Stimulated activated CD4-positive, alpha-beta T cell treated with anti-CD3 and anti-CD28 coated beads, TNF-alpha, amount 100 ng/mL, for 1 hour (primary cell): ENCODE measurements at places on chromosomes 5 and 9.

DNA sequence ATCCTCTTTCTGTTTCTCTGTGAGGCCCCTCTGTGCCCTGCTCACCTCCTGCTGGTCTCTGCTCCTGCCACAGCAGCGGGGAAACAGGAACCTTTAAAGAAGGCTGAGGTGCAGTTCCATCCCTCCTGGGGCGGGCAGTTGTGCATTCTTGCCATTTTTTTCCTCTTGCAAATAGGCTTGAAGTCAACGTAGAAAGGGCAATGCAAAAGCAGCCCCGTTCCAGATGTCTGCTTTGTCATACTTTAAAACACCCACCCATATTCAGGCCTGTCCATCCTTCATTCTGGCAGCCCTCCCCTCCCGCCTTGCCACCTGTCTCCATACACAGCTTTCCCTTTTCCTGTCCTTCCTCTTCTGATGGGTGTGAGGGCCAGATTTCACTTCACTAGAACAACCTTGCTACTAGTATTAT, 65.4 kb upstream of the KLF9 start:
- no peak for DNase-seq

GRCh38 chr9:82252116-82252515, 263.5 kb downstream of the SPATA31D1 start:
- DNase-seq = no peak

GRCh38 chr9:967436-967835, 9.0 kb upstream of the DMRT3 start:
- DNase-seq = no peak

- DNase-seq = no peak
Observed at GRCh38 chr9:117156144-117156688, 258.6 kb downstream of the ASTN2 start.

GRCh38 chr5:156427315-156427714, 100.4 kb downstream of the SGCD start:
- DNase-seq = no peak

DNA sequence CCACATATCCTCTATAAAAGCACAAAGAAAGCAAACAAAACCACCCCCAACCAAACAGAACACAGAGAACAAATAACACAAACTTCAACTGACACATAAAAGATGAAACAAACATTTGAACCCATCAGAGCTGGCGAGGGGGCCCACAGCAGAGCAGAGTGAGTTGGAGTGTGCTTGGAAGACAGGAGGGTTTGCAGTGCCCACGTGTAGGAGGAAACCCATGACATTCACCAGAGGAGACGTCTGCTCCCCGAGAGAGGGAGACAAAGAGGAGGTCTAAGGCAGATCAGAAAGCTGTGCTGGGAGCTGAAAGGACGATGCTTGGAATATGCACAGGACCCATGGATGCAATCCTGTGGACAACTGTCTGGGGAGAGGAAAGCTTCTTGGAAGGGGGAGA, 27.0 kb downstream of the MRPL36 start:
- DNase-seq = no peak

- DNase-seq = no peak
Observed at GRCh38 chr5:172423379-172424110, 30.8 kb downstream of the SH3PXD2B start.

- no peak for DNase-seq
Observed at GRCh38 chr5:112640546-112640945, 97.1 kb upstream of the APC start.

GRCh38 chr5:82905986-82906385, 171.2 kb downstream of the TMEM167A start:
- DNase-seq = no peak

DNA sequence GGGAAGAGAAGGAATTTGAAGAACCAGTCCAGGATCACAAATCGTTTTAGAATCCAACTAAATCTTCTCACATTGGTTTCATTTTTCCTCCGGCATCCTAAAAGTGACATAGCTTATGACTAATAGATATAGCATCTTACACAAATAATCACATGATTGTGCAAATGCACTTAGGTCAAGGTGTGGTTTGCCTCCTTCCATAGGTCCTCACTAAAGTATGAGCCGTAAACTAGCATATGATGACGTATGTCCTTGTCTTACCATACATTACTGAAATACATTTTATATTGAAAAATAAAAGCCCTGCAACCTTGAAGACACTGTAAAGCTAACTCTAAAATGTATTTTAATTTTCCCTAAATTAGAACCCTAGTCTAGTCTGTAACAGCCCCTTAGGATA, 362.7 kb upstream of the ADAMTS16 start:
- DNase-seq = no peak

- no peak for DNase-seq
Observed at GRCh38 chr5:179612577-179613459, 10.7 kb downstream of the HNRNPH1 start.

DNA sequence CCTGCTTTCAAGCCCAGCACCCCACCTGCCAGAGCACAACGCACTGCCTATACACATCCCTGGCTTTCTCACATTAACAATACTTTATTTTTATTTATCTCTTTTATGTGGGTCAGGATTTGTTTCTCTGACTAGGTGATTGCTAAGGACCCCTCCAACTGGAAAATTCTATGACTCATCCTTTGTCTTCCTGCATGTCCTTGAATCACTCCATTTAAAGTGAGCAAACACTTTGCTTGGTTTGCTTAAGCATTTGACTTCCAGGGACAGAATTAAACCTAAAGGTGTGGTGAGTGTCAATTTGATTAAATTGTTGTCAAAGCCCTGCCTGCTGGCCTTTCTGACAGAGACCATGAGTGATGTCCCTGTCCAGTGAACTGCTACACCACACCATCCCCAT, 536.5 kb upstream of the BRINP1 start:
- no peak for DNase-seq

GRCh38 chr5:38046103-38046502, 206.3 kb upstream of the GDNF start:
- no peak for DNase-seq

GRCh38 chr9:125446561-125447094, 185.0 kb downstream of the GAPVD1 start:
- DNase-seq = no peak

DNA sequence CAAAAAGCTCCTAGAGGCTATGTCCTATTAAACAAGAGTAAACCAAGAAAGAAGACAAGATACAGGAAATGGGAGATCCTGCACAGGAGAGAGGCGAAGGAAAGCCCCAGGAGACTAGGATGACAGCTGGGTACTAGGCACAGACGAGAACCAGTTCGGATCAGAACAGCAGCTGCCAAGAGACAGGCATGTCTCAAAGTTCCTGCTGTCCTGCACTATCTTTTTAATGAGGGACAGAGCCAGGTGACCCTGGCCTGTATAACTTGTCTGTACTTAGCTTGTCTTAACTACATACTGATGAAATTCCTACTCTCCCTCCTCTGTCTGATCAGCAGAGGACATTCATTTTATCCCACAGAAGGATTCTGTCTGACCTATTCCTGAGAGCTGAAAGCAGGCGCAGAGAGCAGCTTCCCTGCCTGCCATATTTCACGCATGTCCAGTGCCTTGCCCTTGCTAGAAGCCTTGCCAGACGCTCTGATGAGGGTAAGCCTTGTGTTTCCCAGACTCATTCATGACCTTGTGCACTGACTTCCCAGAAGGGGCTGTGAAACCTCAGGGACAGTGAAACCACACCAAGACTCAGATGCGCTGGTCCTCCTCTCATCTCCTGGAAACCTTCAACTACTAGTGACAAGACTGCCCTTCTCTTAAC, 24.7 kb downstream of the TSC1 start:
- no peak for DNase-seq

- no peak for DNase-seq
Observed at GRCh38 chr5:78830528-78831046, 154.5 kb downstream of the ARSB start.

DNA sequence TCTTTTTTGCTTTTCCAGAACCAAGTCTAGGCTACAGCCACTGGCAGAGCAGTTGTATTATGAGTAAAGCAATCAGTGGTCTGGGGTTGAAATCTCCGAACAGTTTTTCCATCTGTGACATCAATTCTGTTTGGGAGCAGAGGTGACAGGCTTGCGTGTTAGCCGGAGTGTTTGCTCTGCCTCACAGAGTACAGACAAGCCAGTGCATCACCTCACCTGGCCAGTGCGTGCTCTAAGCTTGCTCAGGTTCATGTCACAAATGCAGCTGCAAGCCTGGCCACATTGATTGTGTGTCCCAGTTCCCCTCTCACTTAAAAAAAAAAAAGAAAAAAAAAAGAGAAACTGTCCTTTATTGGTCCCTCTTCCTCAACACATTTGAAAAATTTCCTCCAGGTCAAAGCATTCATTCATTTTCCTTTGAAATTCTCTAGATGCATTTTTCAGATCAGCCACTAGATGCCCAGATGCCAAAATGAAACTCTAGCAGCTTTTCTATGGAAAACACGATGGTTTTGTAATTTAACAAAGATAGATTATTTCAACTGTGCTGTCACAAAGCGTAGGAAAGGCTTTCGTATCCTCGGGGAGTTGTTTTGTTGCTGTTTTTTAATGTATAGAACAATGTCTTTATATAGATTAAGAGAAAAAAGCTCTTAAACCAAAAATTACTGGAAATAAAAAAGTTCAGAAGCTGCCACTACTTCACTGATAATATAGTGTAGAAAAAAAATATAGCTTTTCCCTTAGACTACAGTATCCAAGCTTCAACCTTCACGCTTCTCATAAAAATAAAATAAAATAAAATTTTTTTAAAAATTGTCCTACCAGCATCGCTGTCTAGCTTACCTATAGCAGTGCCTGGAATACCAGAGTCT, 585.5 kb downstream of the TLE1 start:
- DNase-seq = no peak

DNA sequence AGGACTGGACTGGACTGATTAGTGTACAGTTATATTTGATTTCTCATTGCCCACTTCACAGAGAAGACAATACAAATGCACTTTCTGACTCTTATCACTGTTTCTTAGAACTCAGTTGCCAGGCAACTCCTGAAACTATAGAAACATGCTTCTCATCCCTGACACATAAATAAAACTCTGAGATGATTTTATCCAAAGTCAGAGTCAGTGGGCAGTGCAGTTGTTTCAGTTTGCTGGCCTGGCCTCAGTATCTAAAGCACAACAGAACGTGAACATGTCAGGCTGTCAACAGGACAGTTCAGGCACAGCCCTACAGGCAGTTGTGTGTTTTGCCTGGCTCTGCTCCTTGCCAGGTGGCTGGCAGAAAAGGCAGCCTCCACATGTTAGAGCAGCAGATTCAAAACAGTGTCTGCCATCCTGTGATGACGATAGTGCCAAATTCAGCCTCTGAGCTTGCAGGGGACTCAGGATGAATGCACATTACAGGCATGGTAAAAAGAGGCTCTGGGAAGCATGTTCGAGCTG, 65.1 kb upstream of the CCDC152 start:
- DNase-seq = no peak

- DNase-seq = no peak
Observed at GRCh38 chr9:133443982-133444381, 15.8 kb upstream of the CACFD1 start.

- no peak for DNase-seq
Observed at GRCh38 chr9:34384368-34385165, 7.9 kb upstream of the MYORG start.

- DNase-seq = no peak
Observed at GRCh38 chr5:19031491-19031890, 956.5 kb downstream of the CDH18 start.

GRCh38 chr5:37174928-37175327, 74.2 kb downstream of the CPLANE1 start:
- DNase-seq = no peak

DNA sequence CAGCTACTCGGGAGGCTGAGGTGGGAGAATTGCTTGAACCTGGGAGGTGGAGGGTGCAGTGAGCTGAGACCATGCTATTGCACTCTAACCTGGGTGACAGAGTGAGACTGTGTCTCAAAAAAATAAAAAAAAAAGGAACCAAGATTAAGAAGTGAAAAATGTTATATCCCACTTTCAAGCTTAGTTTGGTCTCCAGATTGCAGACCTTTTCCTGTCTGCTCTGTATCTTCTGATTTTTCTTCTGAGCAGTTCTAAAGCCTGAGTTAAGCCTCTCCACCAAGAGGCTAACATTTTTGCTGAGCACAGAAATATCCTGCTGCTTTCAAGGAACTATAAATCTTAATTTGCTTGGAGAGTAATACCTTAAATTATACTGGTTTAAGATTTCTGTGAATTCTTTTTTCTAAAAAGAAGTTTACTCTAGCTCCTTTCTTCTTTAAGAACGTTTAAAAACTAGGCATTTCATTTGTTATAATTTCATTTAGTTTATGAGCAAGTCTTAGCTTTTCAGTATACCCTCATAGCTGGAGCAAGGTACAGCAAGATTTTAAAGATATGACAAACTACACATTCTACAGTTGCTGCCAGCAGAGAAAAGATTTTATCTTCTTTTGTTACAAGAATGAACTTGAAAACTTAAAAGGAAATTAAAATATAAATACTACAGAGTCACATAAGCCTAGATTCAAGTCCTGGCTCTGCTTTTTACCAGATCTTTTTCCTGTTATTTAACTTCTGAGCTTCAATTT, 55.0 kb downstream of the GARNL3 start:
- no peak for DNase-seq

DNA sequence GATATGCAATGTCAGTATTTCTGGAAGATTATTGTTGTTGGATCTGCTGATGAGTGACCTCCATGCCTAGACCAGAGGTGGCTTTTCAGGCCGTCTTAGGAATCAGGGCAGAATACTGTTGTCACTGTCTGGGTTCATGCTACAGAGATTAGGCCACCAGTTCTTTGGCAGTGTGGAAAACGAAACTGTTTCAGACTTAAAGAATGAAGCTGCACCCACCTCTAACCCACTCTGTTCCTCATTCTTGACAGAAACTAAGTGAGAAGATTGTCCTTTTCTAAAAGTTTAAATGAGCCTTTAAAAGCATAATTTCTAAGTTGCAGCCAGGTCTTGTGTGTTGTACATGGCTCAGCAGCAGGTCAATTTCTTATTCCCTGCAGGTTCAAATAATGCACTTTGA, 444.3 kb downstream of the ENC1 start:
- DNase-seq = no peak

DNA sequence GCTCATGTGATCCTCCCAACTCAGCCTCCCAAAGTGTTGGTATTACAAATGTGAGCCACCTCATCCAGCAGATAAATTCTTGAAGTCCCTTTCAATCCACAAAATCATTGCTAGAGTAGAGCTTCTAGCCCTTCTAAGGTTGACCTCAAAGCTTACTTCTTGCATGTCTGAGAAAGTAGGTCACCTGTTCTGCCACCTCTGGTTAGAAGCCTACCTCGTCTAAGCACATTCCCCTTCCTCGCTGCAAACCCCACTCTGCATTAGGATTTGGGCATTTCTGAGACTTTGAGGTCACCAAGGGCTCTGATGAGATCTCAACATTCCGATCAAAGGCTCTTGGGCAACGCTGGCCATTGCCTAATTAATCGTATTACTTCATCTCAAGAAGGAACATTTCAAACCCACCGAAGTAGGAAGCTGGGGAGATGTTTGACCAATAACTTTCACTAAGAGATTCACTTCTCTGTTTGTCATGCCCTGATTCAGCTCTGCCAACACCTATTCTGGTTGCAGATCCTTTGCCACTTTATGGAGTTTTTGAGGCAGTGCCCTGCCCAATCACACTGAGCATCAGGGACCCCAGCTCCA, 8.6 kb downstream of the ADAM19 start:
- no peak for DNase-seq

GRCh38 chr9:133115604-133116345, 5.3 kb downstream of the RALGDS start:
- no peak for DNase-seq

GRCh38 chr5:173010547-173011464, 27.2 kb downstream of the ATP6V0E1 start:
- DNase-seq = no peak

GRCh38 chr9:19641046-19641445, 147.8 kb downstream of the SLC24A2 start:
- DNase-seq = no peak
